GM23338 (cell line): ENCODE measurements at places on chromosomes 5 and 9.

- peak overlapping the region; percentile 94 for H3K27ac ChIP-seq
- peaks cover 22% of the 10 kb centered on the region for H3K4me1 ChIP-seq
- DNase-seq, result no peak
- H3K36me3 ChIP-seq, result no peaks in the 10 kb centered on the region
These were observed 84.8 kb upstream of the ZBTB43 start for GRCh38 chr9:126720036-126720435.

DNA sequence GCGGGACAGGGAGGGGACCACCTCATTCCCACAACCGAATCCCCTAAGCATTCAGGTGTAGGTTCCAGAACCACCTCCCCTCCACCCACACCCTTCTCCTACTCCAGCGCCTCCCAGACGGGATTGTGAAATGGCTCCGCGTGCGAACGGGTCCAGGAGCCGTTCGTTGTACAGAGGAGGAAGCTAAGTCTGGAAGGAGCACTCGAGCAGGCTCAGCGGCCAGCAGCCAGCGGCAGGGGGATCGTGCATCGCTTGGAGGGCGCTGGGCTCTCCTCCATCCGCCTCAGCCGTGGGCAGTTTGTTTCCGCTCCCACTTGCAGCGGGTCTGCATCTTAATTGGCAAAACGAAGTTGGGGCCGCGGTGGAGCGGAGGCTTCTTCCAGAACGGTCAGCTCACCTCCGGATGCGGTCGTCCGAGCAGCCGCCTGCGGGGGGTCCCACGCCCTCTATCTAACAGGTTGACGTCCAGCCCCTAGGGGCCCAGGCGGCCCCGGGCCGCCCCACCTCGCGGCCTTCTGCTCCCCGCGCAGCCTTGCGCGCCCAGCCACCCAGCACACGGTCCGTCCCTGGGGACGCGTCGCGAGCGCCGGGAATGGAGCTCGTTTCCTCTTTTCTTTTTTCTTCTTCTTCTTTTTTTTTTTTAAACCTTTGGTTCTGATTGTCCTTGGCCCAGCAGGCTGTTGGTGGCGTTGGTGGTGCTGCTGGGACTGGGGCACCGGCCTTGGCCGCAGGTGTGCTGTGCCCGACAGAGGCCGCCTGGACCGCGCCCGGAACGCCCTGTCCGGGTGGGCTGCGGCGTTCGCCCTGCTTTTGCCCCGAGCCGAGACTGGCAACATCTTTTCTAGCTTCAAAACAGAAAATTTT lies 3.9 kb upstream of the BARX1 start:
- peak; percentile 71 for DNase-seq
- peaks cover 85% of the 10 kb centered on the region for H3K27me3 ChIP-seq
- peak overlapping the region; percentile 61 for H3K4me3 ChIP-seq
- no peaks in the 10 kb centered on the region for H3K36me3 ChIP-seq

- H3K4me3 ChIP-seq, result no peak overlapping the region
- no peak overlapping the region for H3K27ac ChIP-seq
- no peaks in the 10 kb centered on the region for H3K4me1 ChIP-seq
- no peaks in the 10 kb centered on the region for H3K27me3 ChIP-seq
These were observed 250.5 kb downstream of the DENND1A start for GRCh38 chr9:123679330-123679987.

DNA sequence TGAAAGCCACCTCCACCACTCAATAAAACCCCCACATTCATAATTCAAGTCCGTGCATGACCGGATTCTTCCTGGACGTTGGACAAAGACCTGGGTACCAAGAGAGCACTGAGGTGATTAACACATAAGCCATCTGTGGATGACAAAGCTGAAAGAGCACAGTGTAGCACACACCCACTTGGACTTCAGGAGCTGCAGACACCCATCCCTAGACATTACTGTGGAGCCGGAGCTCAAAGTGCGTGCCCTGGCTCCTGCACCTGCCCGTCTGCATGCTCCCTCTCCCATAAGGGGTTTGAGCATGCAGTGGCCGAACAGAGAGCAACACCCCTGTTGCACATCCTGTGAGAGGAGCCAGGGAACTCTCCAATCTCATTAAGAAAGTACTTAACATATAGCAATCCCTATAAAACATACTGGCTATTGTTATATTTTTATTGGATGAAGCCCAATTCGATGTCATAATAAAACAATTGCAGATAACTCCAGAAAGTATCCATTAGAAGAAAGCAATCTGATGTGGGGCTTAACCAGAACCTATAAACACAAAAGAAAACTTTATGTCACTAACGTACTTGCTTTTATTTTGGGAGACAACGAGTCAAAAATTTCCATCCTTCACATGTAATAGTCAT lies 1174.2 kb upstream of the C9orf72 start:
- H3K4me1 ChIP-seq, result no peaks in the 10 kb centered on the region
- H3K36me3 ChIP-seq, result no peaks in the 10 kb centered on the region
- H3K27ac ChIP-seq, result no peak overlapping the region
- H3K27me3 ChIP-seq, result no peaks in the 10 kb centered on the region
- H3K4me3 ChIP-seq, result no peak overlapping the region

DNA sequence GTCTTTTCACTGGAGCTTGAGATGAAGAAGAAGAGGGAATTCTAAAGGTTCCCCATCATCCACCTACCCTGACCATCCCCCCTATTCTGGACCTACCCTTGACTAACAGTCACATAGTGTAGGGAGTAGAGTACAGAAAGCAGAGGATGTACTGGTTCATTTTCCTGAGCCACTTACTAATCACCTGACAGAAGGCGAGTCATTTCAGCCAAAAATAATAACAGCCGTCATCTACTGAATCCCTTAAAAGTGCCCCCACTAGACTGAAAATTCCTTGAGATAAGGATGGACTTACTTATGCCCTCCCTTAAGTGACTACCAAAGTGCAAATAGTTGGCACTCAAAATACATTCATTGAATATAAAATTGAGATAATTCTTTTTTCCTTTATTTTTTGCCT lies 112.2 kb downstream of the FOXD1 start:
- no peaks in the 10 kb centered on the region; the same call in 1 of the 2 replicates for H3K36me3 ChIP-seq
- H3K27me3 ChIP-seq, result no peaks in the 10 kb centered on the region
- DNase-seq, result no peak
- no peak overlapping the region for H3K27ac ChIP-seq

DNA sequence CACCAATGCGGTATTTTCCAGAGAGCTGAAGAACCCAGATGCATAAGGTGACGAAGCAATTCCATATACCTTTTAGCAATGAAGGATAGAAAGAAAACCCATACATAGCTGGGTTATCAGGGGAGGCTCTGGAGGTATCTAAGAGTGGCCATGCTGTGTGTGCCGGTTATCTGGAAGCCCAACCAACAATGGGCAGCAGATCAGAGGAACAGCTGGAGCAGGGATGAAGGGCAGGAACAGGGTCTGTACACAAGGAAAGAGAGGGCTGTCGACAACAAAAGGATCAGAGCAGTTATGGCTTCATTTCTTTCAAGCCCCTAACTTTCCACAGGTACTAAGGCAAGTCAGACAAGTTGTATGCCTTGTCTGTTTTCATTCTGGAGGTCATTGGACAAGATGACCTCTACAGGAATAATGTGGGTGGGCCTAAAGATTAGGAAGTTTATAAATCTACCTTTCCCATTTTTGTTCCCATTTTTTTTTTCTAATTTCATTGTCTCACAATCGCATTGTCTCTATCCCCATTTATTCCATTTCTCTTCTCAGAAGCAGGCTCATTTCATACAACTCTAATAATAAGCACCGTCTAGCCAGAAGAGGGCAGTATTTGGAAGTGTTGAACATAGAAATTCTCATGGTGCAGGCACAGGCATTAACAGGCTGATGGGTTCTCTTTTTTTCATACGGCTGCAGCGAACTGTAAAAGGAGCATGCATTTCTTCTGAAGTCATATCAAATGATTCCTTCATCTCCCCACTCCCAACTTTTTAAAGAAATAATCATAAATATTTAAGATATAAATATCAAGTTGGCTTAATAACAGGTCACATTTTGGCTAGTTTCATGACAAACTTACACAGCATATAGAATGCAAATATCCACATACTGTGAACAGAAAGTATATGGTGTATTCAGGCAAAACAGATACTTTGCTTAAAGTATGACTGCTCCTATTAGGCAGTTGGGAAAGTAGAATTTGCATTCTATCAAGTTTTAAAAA lies 63.5 kb downstream of the ZNF474 start:
- no peak overlapping the region for H3K4me3 ChIP-seq
- no peaks in the 10 kb centered on the region for H3K27me3 ChIP-seq
- peak; percentile 81 for DNase-seq
- H3K27ac ChIP-seq, result no peak overlapping the region

DNA sequence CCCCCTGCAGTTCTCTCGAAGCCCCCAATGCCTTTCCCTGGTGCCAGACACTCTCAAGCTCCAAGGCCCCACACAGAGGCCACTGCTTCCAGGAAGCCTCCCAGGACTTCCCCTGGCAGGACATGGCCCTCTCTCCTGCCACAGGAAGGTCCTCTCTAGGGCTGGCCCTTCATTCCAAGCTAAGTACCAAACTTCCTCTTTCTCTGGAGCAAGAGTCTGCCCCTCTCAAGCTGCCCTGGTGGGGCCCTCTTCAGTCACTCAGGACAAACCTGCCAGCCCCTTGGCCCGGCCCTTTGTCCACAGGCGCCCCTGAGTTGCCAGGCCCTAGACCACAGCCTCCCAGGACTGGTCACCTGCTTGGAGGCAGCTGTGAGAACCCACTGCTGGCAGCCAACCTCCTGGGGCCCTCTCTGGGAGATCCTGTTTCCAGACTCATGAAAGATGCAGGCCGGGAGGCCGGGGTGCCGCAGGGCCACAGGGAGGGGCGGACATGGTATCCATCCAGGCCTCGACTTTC lies 6.6 kb downstream of the NINJ1 start:
- no peak overlapping the region for H3K27ac ChIP-seq
- H3K4me3 ChIP-seq, result no peak overlapping the region
- no peaks in the 10 kb centered on the region for H3K36me3 ChIP-seq
- H3K27me3 ChIP-seq, result no peaks in the 10 kb centered on the region
- no peak for DNase-seq

DNA sequence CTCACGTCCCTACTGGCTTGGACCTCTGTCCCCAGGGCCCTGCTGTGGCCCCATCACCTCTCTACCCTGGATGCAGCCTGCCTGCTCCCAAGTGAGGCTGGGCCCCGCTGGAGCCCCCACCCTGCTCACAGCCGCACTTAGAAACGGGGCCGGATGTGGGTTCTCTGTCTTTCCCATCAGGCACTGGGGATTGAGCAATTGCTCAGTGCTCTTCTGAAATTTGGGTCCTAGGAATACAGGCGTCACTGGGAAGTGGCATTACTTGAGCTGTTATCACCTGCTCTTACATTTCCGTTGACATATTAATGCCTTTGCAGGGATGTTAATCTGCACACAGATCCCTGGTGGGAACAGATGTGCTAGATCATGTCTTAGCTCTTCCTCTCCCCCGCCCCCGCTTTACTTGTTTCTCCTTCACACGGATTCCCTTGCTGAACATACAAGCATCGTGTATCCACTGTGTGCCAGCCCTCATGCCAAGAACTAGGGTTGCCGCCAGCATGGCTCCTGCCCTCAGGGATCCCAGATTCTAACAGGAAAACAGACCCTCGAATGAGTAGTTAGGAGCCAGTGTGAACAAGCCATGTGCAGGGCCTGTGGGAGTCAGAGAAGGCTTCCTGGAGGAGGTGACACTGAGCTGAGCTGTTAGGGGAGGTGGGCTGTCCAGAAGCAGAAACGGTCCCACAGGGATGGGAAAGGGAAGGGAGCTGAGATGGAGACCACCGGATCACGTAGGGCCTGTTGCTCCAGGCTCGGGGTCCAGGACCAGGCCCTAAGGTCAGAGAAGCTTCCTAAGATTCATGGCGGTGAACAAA lies 65.1 kb downstream of the NEK6 start:
- no peak overlapping the region for H3K27ac ChIP-seq
- no peaks in the 10 kb centered on the region for H3K36me3 ChIP-seq
- H3K4me1 ChIP-seq, result no peaks in the 10 kb centered on the region
- no peak for DNase-seq
- no peaks in the 10 kb centered on the region for H3K27me3 ChIP-seq
